ENCODE measurements at places on chromosomes 11 and 22.

DNA sequence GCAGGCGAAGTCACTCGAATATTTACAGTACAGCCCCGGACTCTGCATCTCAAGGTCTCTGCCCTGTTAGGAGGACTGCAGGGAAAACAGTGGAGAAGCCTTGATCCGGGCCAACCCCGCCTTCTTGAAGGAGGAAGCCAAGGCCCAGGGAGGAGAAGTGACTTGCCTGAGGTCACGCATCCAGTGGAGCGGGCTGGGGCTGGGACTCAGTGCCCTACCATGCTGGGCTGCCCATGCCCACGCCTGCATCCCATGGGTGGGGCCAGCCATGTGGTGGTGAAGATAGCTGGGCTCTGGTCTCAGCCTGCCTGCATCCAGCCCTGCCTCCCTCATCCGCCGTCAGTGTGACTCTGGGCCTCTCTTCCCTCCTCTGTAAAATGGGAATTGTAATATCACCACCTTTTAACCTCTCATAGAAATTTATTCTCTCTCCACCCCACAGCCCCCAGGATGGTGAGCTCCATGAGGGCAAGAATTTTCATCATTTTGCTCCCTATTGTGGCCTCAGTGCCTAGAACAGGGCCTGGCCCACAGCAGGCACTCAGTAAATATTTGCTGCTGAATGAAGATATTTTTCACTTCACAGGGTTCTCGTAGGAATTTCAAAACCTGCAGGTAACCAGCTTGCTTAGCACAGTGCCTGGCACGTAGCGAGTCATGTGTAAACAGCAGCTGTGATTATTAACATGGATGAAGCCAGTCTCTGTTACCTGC is 57.3 kb downstream of the OTOG start:
- DNase-seq: no peak

GRCh38 chr11:103808252-103808651 is 228.2 kb upstream of the DDI1 start:
- no peak for DNase-seq

DNA sequence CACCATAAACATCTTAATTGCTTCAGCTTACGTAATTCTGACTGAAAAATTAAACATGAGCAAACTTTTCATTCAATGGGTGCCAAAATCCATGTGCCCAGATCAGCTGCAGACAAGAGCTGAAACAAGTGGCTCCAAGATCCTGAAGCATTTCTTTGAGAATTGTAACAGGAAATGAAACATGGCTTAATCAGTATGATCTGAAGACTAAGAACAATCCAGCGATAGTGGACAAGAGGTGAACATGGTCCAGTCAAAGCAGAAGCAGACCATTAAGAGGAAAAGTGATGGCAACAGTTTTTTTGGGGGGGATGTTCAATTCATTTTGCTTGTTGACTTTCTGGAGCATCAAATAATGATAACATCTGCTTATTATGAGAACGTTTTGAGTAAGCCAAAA is 1964.5 kb upstream of the RAG2 start:
- no peak for DNase-seq

GRCh38 chr22:18091916-18092526 is 14.2 kb downstream of the PEX26 start:
- no peak for DNase-seq

GRCh38 chr22:32473388-32473952 is 1.1 kb upstream of the FBXO7 start:
- no peak for DNase-seq

All from T1000 (cell line).